ENCODE measurements at places on chromosomes 12 and 14.

- no peak for DNase-seq
These were observed 15.2 kb downstream of the CALM1 start for GRCh38 chr14:90412058-90412457.

GRCh38 chr14:31207287-31207754, 272 bp downstream of the HECTD1 start:
- no peak for DNase-seq

DNA sequence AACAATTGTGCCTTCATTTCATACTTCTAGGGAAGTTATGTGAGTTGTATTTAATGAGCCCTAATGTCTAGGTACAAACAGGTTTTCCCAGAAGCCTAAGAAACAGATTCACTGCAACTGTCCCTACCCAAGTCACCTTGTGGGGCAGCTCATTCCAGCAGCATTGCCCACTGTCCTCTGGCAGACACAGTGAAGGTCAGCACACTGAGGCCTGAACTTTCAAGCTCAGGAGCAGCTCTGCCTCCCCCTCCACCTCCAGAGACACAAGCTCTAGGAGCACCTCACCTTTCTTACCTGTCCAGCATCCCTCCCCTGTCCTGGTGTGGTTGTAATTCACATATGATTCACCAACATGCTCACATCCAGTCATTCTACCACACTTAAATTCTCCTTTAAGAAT, 15.7 kb downstream of the UBE3B start:
- DNase-seq: no peak

DNA sequence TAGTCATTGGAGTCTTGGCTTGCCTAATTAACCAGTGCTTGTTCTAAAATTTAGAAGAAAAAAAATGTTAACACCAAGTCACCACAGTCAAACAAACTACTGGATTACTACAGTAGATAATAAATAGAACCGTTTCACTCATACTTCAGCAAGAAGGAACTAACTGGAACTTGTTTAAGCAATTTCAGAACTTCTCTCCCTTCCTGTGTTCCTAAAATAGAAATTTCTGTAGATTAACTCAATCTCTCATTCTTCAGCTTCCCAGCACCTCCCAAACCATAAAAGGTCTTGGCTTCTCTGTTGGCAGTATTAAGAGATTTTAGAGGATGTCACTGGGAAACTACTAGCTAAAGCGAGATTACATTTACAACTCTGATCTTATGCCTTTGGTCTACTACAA, 18.6 kb downstream of the GNS start:
- no peak for DNase-seq

GRCh38 chr14:60350366-60350720, 101.3 kb downstream of the PPM1A start:
- no peak for DNase-seq

DNA sequence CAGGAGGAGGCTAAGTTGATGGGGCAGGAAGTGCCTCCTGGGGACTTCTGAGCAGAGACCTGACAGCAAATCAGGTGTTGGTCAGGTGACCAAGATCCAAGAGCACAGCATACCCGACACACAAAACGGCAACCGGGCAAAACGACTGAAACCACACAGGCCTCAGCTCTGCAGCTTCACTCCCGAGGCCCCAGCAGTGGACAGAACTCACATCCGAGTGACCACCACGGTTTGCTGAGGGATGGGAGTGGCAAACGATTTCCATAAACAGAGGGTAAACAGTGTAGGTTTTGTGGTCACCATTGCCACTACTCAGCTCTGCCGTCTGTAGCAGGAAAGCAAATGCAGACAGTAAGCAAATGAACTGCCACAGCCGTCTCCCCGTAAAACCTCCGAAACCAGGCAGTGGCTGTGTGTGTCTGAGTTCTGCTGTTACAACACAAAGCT, 14.4 kb downstream of the CHFR start:
- DNase-seq: no peak

DNA sequence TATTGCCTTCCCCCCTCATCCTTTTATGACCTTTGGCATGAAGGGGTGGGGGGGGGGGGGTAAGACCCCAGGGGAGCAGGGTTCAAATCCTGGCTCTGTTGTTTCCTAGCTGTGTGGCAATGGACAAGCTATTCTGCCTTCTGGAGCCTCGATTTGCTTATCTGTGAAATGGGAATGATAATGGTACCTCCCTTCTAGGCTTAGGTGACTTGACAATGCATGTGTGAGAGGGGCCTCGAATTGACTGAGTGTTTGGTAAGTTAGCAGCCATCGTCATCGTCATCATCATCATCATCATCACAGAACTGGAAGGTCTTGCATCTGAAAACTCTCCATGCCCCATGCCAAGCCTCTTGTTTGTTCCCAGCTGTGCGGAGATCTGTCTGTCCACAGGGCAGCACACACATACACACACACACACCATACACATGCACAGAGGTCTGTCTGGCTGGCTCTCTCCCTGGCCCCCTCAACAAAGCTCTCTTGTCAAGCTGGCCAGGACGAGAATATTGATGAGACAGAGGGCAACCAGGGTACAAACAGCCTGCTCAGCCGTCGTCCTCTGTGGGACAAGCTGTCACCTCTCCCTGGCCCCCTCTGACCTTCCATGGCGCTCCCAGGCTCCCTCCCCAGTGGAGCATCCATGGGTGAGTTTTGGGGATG, 5.9 kb upstream of the SDS start:
- no peak for DNase-seq

- DNase-seq: no peak
These were observed 40.0 kb downstream of the OSBPL8 start for GRCh38 chr12:76519538-76519937.

- no peak for DNase-seq
These were observed 101.0 kb upstream of the GZMB start for GRCh38 chr14:24734917-24735500.

DNA sequence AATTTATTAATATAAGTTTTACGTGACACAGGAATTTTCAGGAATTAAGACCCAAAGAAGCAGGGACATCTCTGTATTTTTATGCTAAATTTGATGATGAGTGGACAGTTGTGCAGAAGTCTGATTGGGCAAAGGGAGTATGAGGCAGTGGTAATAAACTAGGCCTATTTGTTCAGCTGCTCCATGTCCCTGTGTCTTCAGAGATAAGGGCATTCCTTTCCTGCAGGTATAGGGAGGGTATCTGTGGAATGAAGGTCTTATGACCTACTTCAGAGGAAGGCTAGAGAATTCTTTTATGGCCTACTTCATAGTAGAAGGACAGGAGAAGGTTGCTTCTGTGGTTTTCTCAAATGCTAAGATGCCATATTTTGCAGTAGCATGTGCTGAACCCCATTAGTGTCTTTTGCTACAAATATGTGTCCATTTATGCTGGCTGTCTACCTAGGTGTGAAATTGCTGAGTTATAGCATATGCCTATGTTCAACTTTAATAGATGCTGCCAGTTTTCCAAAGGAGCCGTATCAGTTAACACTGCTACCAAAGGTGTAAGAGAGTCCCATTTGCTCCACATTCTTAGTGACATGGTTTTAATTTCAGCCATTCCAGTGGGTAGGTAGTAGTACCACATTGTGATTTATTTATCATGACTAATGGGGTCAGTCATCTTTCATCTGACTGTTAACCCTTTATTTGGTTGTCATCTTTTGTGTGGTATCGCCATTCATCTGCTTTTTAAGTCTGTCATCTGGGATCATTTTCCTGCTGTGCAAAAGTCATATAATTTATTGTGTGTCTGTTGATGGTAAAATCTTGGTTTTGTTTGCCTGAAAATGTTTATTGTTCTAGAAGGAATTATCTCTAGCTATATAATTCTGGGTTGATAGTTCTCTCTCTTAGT, 410.7 kb upstream of the RGS6 start:
- DNase-seq: no peak

DNA sequence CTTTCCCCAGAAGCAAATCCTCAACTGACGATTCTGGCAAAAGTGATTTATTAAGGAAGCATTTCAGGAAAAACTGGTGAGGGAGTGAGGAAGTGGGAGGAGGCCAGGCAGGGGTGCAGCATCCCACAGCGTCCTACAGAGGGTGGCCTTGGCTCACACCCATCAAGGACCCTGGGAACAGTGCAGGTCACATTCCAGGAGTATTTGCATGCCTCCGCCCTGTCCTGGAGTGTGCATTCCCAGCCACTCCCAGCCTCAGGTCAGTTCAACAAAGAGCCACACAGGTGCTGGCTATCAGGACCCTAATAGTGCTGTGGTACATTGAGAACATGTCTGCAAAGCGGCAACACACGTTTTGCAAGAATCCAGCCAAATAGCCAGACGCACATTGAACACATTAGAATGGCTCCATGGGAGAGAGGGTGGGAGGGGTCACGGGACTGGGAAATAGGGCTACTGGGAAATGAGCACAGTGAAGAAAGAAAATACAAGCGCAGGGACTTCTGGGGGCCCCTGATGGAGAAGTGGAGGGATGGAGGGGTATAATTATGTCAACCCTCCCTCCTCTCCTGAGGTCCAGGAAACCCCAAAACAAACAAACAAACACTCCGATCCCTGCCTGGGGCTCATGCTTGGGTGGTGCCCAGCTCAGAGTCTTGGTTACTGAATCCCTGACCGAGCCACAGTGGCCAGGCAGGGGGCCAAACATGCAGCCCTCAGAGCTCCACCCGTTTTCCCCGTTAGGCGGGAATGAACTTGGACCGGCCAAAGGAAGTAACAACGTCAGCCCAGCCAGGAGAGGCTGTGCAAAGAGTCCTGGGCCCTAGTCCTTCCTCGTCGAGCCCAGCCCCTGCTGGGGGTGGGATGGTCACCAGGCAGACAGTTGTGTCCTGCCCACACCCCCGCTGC, 36.5 kb downstream of the CMKLR1 start:
- DNase-seq: no peak

GRCh38 chr14:55238019-55238680, 33.1 kb upstream of the FBXO34 start:
- no peak for DNase-seq

- DNase-seq: no peak
These were observed 12.2 kb downstream of the KLC1 start for GRCh38 chr14:103641161-103641560.

DNA sequence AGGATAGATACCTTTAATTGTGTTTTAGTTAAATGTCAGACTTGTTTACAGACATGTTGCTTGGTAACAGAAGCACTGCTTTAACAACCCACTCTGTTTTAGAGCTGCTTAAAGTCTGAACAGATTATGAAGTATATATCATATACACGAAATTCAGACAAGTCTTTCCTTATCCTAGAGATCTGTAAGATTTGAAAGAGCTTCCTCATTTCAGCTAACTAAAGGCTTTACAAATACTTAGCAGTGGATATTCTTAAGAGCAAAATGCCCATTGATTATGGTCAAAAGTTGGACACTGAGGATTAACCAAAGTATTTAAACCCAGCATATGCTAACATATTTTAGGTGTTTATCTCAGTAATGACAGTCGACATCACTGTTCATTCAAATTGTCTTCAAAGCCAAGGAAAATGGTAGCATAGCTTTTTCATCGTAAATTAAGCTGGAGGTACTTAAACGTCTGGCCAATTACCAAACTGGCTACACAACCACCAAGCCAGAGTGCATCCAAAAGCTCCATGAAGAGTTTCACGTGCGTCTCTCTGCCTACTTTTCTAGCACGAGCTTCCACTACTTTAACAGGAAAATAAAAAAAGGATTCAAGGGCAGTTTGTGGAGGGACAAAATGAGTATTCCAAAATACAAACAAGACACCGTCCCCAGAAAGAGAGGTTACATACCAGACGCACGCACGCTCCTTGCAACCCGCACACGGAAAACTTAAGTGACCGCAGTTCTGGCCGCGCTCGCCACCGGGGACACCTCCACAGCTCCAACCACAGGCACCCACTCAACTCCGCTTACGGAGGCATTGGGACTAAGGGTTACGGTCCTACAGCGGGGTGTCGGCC, 565 bp downstream of the CEP83 start:
- DNase-seq: no peak

GRCh38 chr12:104966677-104967076, 8.6 kb upstream of the SLC41A2 start:
- no peak for DNase-seq

DNA sequence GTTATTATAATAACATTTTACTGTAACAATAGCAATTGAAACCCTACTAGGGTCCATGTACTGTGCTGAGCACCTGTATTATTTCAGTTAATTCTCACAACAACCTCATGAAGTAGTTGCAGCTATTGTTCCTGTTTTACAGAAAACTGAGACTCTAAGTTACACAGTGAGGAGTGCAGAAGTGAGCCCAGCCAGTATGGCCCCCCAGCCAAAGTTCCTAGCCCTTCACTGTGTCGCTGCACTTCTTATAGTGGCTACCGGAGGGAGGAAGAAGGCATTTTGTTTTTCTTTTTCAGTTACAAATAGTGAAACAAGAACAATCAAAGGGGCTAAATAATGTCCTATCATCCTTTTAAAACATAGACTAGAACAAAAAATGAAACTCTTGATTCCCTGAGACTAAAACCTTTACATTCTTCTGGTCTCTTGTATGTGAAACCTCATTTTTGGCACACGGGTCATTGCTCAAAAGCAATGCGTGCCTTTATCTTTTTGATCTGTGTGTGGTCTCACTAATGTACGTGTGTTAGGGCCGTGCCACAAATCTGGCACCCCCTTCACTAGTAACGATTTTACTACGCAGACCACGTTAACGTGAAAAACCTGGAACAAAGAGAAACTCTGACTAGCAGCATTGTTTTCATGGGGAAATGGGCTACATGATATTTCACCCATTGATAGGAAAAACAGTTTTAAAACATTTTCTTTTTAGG, 88.7 kb downstream of the LLPH start:
- no peak for DNase-seq

GRCh38 chr14:77516126-77516525, 17.5 kb upstream of the ISM2 start:
- no peak for DNase-seq

DNA sequence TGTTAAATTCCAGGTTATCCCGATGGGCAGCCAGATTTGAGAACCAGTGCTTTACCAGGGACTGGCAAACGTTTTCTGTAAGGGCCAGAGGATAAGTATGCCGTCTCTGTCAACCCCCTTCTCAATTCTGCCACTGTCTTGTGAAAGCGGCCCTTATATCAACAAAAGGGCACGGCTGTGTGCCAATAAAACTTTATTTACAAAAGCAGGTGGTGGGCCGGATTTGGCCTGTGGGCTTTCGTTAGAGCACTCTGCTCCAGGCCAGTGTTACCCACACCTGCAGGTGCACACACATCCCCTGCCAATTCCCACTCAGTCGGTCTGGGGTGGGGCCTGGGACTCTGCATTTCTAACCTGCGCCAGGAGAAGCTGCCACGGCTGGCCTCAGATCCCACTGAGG, 111.2 kb downstream of the RFLNA start:
- DNase-seq: no peak

GRCh38 chr14:49303946-49304516, 282.1 kb downstream of the RPS29 start:
- DNase-seq: no peak

- DNase-seq: no peak
These were observed 23.8 kb upstream of the STRAP start for GRCh38 chr12:15858353-15858752.

GRCh38 chr12:132202929-132203721, 58.9 kb downstream of the NOC4L start:
- DNase-seq: no peak

- no peak for DNase-seq
These were observed 166.3 kb upstream of the TRHDE start for GRCh38 chr12:72105849-72106248.

GRCh38 chr12:94550964-94551363, 91.3 kb upstream of the CEP83 start:
- DNase-seq: no peak
